Activated naive CD4-positive, alpha-beta T cell treated with anti-CD3 and anti-CD28 coated beads for 36 hours (primary cell): ENCODE measurements at places on chromosomes 6 and 20. TPM values are rescaled to one million over a fixed set of nuclear protein-coding genes. Genes with fewer than 3 reads are reported as not detected.

DNA sequence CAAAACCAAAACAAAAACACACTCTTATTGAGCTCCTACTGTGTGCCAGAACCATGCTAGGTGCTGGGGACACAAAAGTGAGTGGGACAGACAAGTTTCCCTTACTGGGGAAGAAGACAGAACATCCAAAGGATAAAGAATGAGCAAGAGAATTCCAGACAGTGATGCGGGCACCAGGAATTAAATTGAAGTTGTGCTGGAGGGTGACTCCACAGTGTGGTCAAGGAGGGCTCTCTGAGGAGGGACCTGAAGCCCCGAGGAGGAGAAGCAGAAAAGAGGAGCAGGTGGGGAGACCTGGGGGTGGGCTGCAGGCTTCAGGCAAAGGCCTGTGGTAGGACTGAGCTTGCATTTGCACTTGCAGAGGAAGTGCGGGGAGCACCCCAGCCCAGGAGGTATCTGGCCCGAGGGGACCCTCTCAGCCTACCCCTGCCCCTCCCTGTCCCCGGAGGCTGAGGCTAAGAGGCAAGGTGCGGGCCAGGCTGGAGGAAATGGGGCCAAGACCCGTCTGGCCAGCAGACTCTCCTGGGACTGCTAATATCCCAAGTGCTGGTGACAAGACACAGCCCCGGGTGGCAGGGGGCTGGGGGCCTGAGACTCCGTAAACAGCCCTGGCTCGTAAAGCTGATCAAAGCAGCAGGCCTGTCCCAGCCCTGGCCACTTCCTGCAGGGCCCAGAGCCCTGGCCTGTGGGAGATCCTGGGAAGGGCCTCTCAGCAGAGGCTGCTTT, 57.1 kb downstream of the SNAI1 start:
- H3K4me3 ChIP-seq = no peak overlapping the region
- no peaks in the 10 kb centered on the region for H3K36me3 ChIP-seq
- H3K27me3 ChIP-seq = no peaks in the 10 kb centered on the region
- DNase-seq = no peak

ABHD16B gene
- not detected for total RNA-seq

ENPP1 gene
- total RNA-seq = not detected

HLA-DRA gene
- 1.6 TPM for total RNA-seq

CCN5 gene
- total RNA-seq = not detected

DNA sequence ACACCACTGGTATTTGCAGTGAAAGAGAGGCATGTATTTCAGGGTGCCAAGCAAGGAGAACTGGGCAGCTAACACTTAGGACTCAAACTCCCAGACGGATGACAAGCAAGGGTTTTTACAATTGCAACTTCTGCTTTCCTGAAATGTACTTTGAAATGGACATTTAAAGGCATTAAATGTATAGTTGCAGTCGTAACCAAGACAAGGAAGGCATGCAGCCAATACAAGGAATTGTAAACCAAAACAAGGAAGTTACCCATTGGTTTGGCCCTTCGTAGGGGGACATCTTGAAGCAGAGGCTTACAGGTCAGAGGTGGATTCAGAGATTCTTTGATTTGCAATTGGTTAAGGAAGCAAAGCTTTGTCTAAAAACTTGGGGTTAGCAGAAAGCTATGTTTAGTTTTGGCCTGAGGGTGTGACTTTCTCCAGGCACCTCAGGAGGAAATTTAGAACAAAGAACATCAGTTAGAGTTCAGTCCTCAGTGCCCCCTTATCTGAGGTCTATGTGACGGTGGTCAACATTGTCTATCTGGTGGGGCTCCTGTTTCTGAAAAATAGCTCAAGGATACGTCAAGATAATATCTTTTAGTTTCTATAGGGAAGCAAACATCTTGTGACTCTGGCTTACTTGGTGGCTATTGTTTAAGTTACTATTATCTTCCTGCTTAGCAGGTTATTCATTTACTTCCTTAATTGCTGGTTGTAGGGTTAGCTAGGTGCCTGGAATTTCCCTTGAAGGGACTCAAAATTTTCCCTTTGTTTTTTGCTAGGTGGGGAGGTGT, 266.0 kb downstream of the CD83 start:
- H3K27ac ChIP-seq = no peak overlapping the region
- H3K4me3 ChIP-seq = no peak overlapping the region
- peaks cover 36% of the 10 kb centered on the region for H3K4me1 ChIP-seq
- no peak for DNase-seq

DNA sequence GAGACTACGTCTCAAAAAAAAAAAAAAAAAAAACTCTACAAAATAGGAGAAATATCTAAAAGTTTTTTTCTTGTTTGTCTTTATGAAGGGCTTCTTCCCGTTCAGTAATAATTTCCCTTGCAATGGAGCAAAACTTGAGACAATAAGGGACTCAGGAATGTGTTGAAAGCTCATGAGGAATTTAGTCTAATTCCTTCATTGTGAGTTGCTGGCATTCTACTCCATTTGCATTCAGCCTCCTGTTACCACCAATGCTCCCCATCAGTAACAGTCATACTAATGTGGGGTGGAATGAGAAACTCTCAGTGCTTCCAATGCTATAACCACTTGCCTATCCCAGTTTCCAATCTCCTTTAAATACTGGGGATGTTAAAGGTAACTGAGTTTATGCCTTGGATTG, 576.7 kb upstream of the AGPAT4 start:
- no peaks in the 10 kb centered on the region for H3K27me3 ChIP-seq
- no peak overlapping the region for H3K4me3 ChIP-seq
- no peaks in the 10 kb centered on the region for H3K4me1 ChIP-seq
- no peak overlapping the region for H3K27ac ChIP-seq
- no peak for DNase-seq
- no peaks in the 10 kb centered on the region for H3K36me3 ChIP-seq

F13A1 gene
- not detected for total RNA-seq

FUCA2 gene
- 7.7 TPM for total RNA-seq

- DNase-seq = no peak
- no peaks in the 10 kb centered on the region for H3K36me3 ChIP-seq
- no peak overlapping the region for H3K27ac ChIP-seq
Measured at GRCh38 chr6:22526736-22527135, 42.6 kb upstream of the HDGFL1 start.

DNA sequence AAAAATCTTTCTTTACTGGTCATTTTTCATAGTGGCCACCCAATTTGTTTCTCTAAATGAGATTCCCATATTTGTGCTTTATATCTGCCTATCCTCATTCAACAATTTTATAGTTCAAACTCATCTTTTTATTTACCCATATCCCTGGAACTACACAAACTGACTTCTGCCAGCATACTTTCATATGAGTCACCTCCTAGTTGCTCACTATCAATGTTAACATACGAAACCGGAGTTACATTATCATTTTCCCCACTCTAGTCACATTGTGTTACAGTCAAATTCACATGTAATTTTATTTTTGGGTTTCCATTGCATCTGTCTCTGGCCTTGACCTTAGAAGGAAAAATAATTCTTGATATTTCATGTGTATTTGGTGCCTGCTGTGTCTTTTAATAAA, 499.4 kb downstream of the MAFB start:
- no peak overlapping the region for H3K27ac ChIP-seq
- H3K27me3 ChIP-seq = peaks cover 4% of the 10 kb centered on the region
- no peaks in the 10 kb centered on the region for H3K36me3 ChIP-seq
- H3K4me1 ChIP-seq = no peaks in the 10 kb centered on the region

DNA sequence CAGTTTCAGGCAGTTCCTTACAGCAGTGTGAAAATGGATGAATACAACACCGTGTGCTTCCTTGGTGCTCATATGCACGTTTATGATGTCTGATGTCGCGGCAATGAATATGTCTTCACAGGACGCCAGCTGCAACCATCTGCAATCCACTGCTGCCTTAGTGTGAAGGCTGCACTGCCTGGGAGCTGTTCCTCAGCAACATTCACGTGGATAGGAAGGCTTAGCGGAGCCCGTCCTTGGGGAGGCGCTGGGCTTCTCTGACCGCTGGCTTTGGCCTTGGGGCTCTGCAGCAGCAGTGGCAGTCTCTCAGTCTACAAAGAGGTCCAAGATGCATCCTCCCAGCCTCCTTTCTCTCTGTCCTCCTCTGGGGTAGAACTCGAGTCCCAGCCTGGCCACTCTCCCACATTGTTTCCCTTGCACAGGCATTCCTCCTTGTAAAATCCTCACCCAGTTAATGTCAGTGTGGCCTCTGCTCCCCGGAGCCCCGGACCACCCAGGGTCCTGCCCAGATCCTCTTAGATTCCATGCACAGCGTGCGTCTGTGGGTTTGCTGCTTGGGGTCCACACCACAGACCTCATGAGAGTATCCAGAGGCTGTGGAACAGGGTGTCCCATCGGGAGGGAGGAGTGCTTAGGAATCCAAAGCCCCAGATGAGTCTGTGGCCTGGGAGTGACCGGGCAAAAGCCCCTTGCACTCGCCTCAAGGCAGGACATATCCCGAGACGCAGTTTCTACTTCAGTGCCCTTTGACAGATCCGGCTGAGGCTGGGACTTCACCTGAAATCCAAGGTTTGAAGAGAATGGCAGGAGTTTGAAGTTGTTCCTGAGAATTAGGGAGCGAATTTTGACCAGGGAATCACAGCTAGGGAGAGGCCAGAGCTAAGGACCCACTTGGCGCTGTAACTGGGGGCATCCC, 181.3 kb downstream of the THBS2 start:
- H3K4me3 ChIP-seq = no peak overlapping the region
- H3K27me3 ChIP-seq = peaks cover 2% of the 10 kb centered on the region
- H3K27ac ChIP-seq = no peak overlapping the region
- H3K4me1 ChIP-seq = no peaks in the 10 kb centered on the region
- no peak for DNase-seq
- H3K36me3 ChIP-seq = no peaks in the 10 kb centered on the region

- DNase-seq = no peak
- H3K36me3 ChIP-seq = no peaks in the 10 kb centered on the region
- no peak overlapping the region for H3K27ac ChIP-seq
- H3K27me3 ChIP-seq = peaks cover 56% of the 10 kb centered on the region
Measured at GRCh38 chr6:150018846-150019580, 6.3 kb downstream of the RAET1L start.

DNA sequence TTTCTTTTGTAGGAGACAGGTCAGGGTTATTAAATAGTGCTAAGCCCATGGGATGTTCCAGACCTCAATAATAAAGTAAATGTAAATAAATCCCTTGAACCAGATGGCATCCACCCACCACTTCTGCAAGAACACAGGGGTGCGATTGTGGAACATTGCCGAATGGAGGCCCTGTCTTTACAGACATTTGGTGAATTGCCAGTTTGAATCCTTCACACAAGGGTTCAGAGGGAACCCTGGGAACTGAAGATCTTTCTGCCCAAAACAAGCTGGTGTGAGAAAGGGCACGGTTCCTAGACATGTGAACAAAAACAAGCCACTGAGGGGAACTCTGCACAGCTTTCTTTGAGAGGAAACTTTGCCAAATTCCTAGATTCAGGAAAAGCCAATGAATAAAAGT, 30.2 kb upstream of the RNF8 start:
- no peak overlapping the region for H3K27ac ChIP-seq
- peaks cover 20% of the 10 kb centered on the region for H3K4me1 ChIP-seq
- no peak for DNase-seq

HSPA1L gene
- total RNA-seq = 0.86 TPM

GRCh38 chr20:21105429-21106170, 558 bp downstream of the LINC00237 start:
- peak overlapping the region; percentile 46 for H3K4me3 ChIP-seq
- H3K4me1 ChIP-seq = peaks cover 26% of the 10 kb centered on the region
- H3K36me3 ChIP-seq = no peaks in the 10 kb centered on the region
- H3K27ac ChIP-seq = no peak overlapping the region
- peaks cover 72% of the 10 kb centered on the region for H3K27me3 ChIP-seq
- DNase-seq = peak; percentile 22

- no peak for DNase-seq
- peaks cover 11% of the 10 kb centered on the region for H3K27me3 ChIP-seq
Measured at GRCh38 chr6:153167061-153167891, 36.2 kb upstream of the RGS17 start.

OLIG3 gene
- total RNA-seq = not detected

C6orf15 gene
- total RNA-seq = not detected

- peaks cover 12% of the 10 kb centered on the region for H3K36me3 ChIP-seq
- H3K4me3 ChIP-seq = no peak overlapping the region
- H3K4me1 ChIP-seq = peaks cover 16% of the 10 kb centered on the region
- DNase-seq = no peak
- H3K27me3 ChIP-seq = no peaks in the 10 kb centered on the region
- no peak overlapping the region for H3K27ac ChIP-seq
Measured at GRCh38 chr6:70415660-70416059, 2.4 kb downstream of the FAM135A start.

GRCh38 chr20:56945057-56945456, 316.0 kb downstream of the TFAP2C start:
- no peaks in the 10 kb centered on the region for H3K36me3 ChIP-seq
- H3K27me3 ChIP-seq = peaks cover 13% of the 10 kb centered on the region
- no peak overlapping the region for H3K4me3 ChIP-seq
- no peak overlapping the region for H3K27ac ChIP-seq
- no peak for DNase-seq

DPPA5 gene
- total RNA-seq = not detected

GRCh38 chr6:56954403-56955170, at the start of gene BEND6:
Gene BEND6 (plus strand): TSS chr6:56955107. CDS start chr6:56981811, 26,704 bp downstream.
- H3K27ac ChIP-seq = no peak within 1 kb of the TSS
- peak; percentile 53 for DNase-seq
- no peaks in the 10 kb centered on the region for H3K36me3 ChIP-seq
- H3K4me3 ChIP-seq = peak within 1 kb of the TSS; percentile 84
- H3K27me3 ChIP-seq = peaks cover 60% of the 10 kb centered on the region

- DNase-seq = no peak
- no peak overlapping the region for H3K27ac ChIP-seq
- H3K4me3 ChIP-seq = no peak overlapping the region
- peaks cover 3% of the 10 kb centered on the region for H3K4me1 ChIP-seq
Measured at GRCh38 chr6:73746787-73747186, 50.8 kb downstream of the CD109 start.

SNAP91 gene
- total RNA-seq = not detected

- H3K4me3 ChIP-seq = no peak overlapping the region
- no peaks in the 10 kb centered on the region for H3K36me3 ChIP-seq
- DNase-seq = no peak
Measured at GRCh38 chr6:140168365-140168764, 793.9 kb upstream of the CITED2 start.

DNA sequence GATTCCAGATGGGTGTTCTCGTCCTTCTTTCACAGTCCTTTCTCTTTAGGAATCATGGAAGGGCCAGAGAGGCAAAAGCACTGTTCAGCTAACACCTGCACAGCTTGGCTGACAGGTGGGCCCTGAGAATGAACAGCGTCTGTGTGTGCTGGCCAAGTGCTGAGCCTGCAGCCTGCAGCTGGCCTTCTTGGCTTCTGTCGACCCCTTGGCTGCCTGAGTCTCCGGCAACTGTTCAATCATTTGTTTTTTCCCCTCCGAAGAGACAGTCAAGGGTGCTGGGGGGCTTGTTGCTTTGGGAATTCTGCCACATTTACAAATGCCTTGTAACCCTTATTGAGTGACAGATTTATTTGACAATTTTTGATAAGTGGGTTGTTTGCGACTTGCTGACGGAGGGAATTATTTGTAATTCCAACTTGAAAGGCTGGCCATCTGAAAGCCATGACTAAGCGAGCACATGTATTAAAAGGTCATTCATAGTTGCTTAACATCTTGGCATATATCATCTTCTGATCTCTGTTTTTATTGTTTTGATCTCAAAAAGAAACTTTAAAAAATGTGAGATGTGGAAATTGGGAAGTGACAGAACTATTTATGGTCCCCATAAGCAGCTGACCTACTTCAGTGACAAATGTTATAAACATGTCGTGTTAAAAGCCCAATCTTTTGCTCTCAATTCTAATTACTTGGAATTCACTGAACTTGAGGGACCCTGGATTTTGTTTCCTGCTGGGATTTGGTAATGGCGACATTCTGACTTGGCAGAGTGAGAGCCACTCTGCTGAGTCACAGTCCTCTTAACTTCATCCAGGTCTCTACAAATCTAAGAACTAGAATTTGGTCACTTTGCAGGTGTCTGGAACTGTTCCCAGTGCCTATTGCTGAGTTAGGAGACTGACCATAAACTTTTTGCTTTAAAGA, 41.9 kb upstream of the FERMT1 start:
- no peaks in the 10 kb centered on the region for H3K4me1 ChIP-seq
- no peak for DNase-seq
- H3K27ac ChIP-seq = no peak overlapping the region
- no peaks in the 10 kb centered on the region for H3K36me3 ChIP-seq
- no peak overlapping the region for H3K4me3 ChIP-seq

HRH3 gene
- not detected for total RNA-seq
